Astrocyte (in vitro differentiated cells and primary cell): ENCODE measurements at places on chromosomes 6 and 20. TPM values are rescaled to one million over a fixed set of nuclear protein-coding genes. Genes with fewer than 3 reads are reported as not detected.

DNA sequence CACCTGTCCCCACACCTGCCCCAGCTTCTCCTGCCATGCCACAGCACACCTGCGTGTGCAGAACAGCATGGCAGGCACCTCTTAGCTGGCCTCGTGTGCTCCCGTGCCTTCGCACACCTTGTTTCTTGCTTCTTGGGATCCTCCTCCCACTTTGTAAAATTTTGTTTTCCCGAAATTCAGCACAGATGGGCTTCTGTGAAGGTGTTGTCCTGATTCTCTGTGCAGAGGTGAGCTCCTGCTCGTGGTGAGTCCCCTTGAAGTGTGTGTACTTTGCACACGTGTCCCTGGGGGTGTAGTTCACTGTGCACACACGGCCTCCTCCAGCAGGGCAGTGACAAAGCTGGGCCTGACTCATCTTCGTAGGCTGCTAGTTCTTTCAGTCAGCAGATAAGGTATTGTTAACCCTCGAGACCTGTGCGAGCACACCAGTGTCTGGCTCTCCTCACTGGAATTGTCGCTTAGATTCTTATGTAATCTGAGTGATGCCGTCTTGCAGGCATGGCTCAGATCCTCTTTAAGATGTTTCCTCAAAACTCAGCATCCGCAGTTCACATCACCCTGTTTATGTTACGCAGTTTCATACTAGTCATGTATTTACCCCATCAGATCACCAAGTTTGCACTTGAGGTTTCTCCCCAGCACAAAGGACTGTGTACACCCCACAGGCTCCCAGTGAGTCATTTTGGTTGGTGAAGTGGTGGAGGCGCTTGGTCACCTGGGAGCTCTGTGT is 77.7 kb downstream of the CDYL start:
- no peaks in the 10 kb centered on the region for H3K27me3 ChIP-seq
- H3K36me3 ChIP-seq = no peaks in the 10 kb centered on the region
- peak; percentile 20 for DNase-seq

DNA sequence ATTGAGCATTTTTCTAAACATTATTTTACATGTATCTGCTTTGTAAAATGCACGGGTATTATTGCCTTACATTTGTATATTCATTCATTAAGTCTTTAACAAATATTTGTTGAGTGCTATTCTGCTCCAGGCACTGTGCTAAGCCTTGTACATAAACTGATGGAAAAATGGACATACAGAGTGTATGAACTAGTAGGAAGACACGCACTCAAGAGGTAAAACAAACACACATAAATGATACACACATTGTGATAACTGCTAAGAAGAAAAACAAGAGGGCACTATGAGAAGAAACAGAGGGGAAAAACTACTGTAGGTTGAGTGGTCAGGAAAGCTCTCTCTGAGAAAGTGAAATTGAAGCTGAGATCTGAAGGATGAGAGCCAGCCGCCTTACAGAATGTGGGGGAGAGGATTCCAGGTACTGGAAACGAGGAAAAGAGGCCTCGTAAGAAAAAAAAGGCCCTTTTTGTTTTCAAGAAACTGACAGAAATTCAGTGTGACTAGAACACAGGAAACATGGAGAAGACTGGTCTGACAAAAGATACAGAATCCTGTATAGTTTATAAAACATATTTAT is 117.5 kb downstream of the EYA4 start:
- H3K27me3 ChIP-seq = no peaks in the 10 kb centered on the region
- H3K27ac ChIP-seq = no peak overlapping the region
- H3K36me3 ChIP-seq = no peaks in the 10 kb centered on the region
- H3K4me1 ChIP-seq = no peaks in the 10 kb centered on the region

DNA sequence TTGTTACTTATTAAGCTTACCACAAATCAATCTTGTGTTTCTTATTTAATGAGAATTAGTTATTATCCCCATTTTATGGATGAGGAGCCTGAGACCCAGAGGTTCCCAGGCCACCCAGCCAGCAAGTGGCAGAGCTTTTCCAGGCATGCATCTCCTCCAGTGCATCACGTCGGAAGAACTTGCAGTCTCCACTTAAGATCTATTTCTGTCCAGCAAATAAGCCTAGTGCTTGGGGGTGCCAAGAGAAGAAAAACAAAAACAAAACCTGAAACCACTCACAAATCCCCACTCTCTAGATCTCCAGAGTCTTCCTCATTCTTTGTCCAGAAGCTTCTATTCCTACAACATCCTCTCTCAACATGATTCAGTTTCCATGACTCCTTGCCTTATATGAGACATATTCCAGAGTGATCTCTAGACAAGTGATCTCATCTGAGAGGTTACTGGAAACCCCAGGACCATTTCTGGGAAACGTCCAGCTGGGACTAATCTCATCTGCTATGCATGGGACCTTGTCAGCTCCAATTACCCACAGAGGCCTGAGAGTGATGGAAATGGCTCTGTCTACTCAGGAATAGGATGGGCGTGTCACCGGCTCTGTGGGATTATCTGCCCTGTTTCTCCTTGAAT is 4.1 kb downstream of the GUCA1B start:
- peak; percentile 73 for DNase-seq
- peak overlapping the region; percentile 11 for H3K27ac ChIP-seq
- H3K36me3 ChIP-seq = no peaks in the 10 kb centered on the region
- H3K27me3 ChIP-seq = no peaks in the 10 kb centered on the region

GRCh38 chr20:3749087-3749688 is 16.7 kb downstream of the HSPA12B start:
- H3K27me3 ChIP-seq = peaks cover 21% of the 10 kb centered on the region
- no peaks in the 10 kb centered on the region for H3K36me3 ChIP-seq
- no peak overlapping the region for H3K4me3 ChIP-seq
- H3K27ac ChIP-seq = no peak overlapping the region
- H3K4me1 ChIP-seq = peaks cover 5% of the 10 kb centered on the region
- DNase-seq = no peak

DNA sequence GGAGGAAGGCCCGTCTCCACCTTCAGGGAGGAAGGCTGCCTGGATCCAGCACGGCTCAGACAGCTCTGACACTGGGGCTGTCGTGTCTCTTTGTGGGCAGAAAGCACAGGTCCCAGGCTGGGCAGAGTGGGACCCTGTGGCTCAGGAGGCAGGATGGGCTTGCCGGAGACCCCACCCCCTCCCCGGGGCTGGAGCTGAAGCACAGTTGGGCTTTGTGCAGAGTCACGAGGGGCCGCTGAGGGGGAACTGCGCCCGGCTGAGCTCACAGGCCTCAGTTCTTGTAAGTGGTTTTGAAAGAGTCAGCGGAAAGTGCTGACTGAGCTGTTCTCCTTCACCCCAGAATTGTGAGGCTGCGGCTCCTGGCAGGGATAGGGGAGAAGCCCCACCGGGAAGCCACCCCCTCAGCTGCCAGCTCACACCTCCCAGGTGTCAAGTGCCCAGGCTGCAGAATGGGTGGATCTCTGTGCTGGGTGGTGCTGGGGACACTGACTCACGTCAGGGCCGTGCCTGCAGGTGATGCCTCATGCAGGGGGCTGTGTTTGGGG is 145.5 kb upstream of the RNF24 start:
- H3K27ac ChIP-seq = no peak overlapping the region
- H3K27me3 ChIP-seq = no peaks in the 10 kb centered on the region
- H3K36me3 ChIP-seq = no peaks in the 10 kb centered on the region
- DNase-seq = peak; percentile 54

DNA sequence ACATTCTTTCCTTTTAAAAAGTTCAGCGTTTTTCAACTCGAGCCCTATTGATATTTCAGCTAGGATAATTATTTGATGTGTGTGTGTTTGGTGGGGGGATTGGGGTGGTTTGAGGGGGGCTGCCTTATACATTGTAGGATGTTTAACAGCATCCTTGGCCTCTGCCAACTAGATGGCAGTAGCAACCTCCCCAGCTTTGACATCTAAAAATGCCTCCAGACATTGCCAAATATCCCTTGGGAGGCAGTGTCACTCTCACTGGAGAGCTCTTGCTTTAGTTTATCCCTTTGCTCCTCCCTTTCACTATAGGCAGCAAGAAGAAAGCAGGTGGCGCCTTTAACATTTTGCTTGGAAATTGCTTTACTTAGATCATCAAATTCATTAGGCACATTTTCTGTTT is 14.6 kb upstream of the TP53TG5 start:
- H3K4me1 ChIP-seq = no peaks in the 10 kb centered on the region
- no peak overlapping the region for H3K27ac ChIP-seq
- H3K27me3 ChIP-seq = no peaks in the 10 kb centered on the region

GRCh38 chr6:133594652-133595110 is 294.2 kb upstream of the TCF21 start:
- no peaks in the 10 kb centered on the region for H3K27me3 ChIP-seq
- no peak overlapping the region for H3K27ac ChIP-seq
- peaks cover 7% of the 10 kb centered on the region for H3K4me1 ChIP-seq
- no peak overlapping the region for H3K4me3 ChIP-seq
- H3K36me3 ChIP-seq = no peaks in the 10 kb centered on the region
- no peak for DNase-seq

- DNase-seq = peak; percentile 95
- H3K4me3 ChIP-seq = no peak overlapping the region
- H3K4me1 ChIP-seq = peaks cover 14% of the 10 kb centered on the region
- H3K36me3 ChIP-seq = no peaks in the 10 kb centered on the region
These were observed 121.4 kb downstream of the TBXT start for GRCh38 chr6:166046226-166046625.

- peak overlapping the region; percentile 91 for H3K4me3 ChIP-seq
- peak overlapping the region; percentile 59 for H3K27ac ChIP-seq
- H3K4me1 ChIP-seq = peaks cover 41% of the 10 kb centered on the region
- no peaks in the 10 kb centered on the region for H3K36me3 ChIP-seq
- peak; percentile 82 for DNase-seq
These were observed 2.1 kb downstream of the TSPYL4 start for GRCh38 chr6:116251568-116252384.

DNA sequence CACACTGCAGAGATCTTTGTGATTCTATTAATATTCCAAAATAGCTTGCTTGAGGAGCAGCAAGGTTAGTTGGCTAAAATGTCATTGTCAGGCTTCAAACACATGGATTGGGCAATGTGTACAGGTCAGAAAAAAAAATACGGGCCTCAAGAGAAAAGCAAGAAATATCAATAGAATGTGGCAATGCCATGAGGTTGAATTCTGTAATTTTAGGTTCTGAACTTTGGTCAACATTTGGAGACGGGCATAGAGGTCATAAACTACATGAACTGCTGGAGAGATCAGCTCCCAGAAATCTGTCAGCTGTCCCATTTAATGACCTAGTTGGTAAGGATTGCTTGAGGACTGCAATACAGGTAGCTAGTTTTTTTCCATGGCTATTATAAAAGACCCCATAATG is 445.8 kb downstream of the HTR1B start:
- H3K4me3 ChIP-seq = no peak overlapping the region
- DNase-seq = no peak
- no peaks in the 10 kb centered on the region for H3K27me3 ChIP-seq
- no peaks in the 10 kb centered on the region for H3K36me3 ChIP-seq
- H3K4me1 ChIP-seq = no peaks in the 10 kb centered on the region

DNA sequence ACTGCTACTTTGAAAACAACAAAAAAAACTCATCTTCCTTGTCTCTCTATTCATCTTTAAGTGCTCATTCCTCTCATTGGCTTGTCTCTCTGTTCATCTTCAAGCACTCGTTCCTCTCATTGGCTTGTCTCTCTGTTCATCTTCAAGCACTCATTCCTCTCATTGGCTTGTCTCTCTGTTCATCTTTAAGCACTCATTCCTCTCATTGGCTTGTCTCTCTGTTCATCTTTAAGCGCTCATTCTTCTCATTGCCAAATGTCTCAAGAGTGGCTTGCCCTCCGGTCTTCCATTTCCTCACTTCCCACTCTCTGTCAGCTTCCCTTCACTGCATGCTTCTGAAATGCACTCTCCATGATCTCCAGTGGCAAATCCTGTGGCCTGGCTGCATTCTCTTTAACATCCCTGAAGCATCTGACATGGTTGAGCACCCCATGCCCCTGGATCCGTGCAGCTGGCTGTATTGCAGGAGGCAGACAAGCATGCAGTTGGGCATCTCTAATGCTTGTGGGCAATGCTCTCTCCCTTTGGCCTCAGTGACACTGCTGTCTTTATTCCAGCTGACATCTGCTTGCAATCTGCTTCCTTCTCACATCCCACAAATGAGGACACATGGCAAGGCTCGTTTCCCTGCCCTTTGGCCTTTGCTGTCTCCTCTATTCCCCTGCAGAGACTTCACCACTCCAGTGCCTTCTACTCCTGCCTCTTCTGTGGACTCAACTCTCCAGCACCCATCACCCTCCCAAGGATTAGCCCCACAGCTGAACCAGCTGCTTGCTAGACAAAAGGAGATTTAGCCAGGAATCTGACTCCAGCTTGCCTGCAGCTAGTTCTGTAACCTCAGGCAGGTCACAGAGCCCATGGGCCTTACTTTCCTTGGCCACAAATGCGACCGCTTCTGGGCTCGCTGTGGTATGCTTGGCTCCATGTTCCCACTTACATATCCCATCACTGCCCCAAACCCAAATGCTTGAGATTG is 143.2 kb upstream of the SNX9 start:
- no peak overlapping the region for H3K27ac ChIP-seq
- H3K36me3 ChIP-seq = no peaks in the 10 kb centered on the region
- no peaks in the 10 kb centered on the region for H3K27me3 ChIP-seq
- no peaks in the 10 kb centered on the region for H3K4me1 ChIP-seq
- H3K4me3 ChIP-seq = no peak overlapping the region

DNA sequence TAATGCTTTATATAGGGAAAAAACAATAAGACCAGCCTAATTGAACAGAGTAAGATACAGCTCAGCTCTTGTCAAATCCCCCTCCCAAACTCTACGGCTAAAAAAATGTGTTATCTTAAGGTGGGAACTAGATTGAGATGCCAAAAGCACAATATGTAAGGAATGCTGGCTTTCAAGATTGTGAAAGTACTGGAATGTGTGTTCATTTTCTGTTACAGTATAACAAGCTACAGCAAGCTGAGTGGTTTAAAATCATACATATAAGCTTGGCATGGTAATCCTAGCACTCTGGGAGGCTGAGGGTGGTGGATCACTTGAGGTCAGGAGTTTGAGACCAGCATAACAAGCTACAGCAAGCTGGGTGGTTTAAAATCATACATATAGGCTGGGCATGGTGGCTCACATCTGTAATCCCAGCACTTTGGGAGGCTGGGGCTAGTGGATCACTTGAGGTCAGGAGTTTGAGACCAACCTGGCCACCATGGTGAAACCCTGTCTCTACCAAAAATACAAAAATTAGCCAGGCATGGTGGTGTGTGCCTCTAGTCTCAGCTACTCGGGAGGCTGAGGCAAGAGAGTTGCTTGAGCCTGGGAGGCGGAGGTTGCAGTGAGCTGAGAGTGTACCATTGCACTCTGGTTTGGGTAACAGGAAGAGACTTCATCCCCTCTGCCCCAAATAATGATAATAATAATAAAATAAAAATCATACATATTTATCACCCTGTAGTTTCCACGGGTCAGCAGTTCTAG is 297.7 kb downstream of the DOK5 start:
- H3K27ac ChIP-seq = no peak overlapping the region
- H3K36me3 ChIP-seq = no peaks in the 10 kb centered on the region
- H3K4me1 ChIP-seq = no peaks in the 10 kb centered on the region
- no peak for DNase-seq
- no peaks in the 10 kb centered on the region for H3K27me3 ChIP-seq
- no peak overlapping the region for H3K4me3 ChIP-seq

- DNase-seq = no peak
- peaks cover 7% of the 10 kb centered on the region for H3K4me1 ChIP-seq
- H3K36me3 ChIP-seq = no peaks in the 10 kb centered on the region
- peaks cover 35% of the 10 kb centered on the region for H3K27me3 ChIP-seq
These were observed 13.6 kb downstream of the POU3F2 start for GRCh38 chr6:98847779-98848538.

The ATXN1 gene
- 68.3 and 70.9 TPM in 2 replicates for total RNA-seq

The LY86 gene
- total RNA-seq = not detected in 2 replicates
